ENCODE measurements at places on chromosomes 16 and 17.

- no peak for DNase-seq
Observed at GRCh38 chr16:30009990-30010843, 610 bp downstream of the DOC2A start.

GRCh38 chr16:11145819-11146211, 110.2 kb downstream of the SOCS1 start:
- DNase-seq, result no peak

DNA sequence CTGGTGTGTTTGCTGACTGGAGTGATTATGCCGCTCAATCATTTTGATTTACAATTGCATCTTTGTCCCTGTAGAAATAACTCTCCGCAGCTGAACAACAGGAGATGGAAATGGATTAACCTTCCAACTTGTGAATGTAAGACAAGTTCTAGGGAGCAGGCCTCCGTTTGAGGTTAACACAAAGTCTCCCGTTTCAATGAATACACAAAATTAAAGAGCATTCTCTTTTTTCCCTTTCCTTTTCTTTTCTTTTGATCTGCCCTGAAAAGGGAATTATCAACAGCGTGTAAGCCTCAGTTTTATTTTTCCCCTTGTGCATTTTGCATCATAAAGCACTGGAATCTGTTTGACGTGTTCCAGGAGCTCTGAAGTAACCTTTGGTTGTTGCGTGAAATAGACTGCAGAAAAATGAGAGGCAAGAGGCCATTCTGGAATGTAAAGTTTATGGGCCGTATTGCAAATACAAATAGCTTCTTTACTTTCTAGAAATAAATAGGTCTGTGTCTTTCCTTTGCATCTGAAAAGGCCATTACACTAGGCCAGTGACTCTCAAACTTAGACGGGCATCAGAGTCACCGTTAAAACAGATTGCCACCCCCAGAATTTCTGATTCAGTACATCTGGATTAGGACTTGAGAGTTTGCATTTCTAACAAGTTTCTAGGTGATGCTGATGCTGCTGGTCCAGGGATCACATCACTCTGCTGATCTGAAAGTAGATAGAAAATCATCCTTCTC, 164.7 kb downstream of the ZNF18 start:
- no peak for DNase-seq

GRCh38 chr16:19005561-19006445, 22.1 kb downstream of the TMC7 start:
- no peak for DNase-seq

Data from stimulated activated CD4-positive, alpha-beta T cell treated with anti-CD3 and anti-CD28 coated beads, Interleukin-4, amount 100 ng/mL, for 1 hour (primary cell).